Stimulated activated CD8-positive, alpha-beta memory T cell treated with anti-CD3 and anti-CD28 coated beads, Interleukin-12 subunit alpha, Interleukin-12 subunit beta, amount 100 ng/mL, for 4 hours (primary cell): ENCODE measurements at places on chromosomes 4 and X.

DNA sequence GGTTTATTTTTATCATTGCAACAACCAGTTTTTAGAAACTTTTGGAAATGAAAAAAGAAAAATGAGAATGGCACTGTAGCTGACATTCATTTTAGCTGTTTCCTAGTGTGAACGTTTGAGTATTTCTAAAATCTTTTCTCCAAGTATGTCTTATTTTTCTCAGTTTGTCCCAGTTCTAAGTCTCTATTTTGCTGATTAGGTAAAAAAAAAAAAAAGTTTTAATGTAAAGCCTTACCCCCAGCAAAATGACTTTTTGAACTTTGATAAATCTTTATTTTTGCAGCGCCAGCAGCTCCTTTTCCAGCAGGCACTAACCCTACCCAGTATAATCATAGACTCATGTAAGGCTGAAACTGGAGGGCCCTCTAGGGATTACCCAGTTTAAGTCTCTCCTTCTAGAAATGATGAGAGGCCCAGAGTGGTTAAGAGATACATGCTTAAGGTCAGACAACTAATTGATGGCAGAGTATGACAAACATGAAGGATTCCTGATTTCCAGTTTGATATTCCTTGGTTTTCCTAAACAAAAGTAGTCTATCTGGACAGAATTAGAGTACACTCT lies 84.3 kb upstream of the SLC4A4 start:
- DNase-seq, result no peak

DNA sequence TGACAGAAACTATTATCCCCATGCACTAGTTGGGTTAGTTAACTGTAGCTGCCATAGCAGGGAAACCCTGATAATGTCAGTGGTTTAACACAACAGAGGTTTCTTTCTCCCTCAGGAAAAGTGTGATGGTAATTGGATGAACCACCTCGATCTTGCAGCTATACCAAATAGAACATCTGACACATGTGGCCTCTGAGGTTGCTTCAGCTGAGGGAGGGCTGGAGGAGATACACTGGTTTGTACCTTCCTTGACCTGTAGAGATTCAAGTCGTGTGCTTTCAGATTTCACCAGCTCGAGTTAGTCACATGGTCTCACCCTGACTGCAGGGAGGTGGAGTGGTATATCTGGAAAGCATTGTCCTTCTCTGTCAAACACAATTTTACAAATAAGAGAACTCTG lies 147.2 kb upstream of the SFRP2 start:
- DNase-seq, result no peak

- DNase-seq, result no peak
Measured at GRCh38 chrX:122552286-122552800, 631.7 kb upstream of the GRIA3 start.

- no peak for DNase-seq
Measured at GRCh38 chr4:21001490-21001889, 301.2 kb downstream of the PACRGL start.

- no peak for DNase-seq
Measured at GRCh38 chr4:2132438-2132837, 73.3 kb downstream of the NAT8L start.

GRCh38 chrX:45622042-45622423 lies 421.4 kb upstream of the DIPK2B start:
- no peak for DNase-seq

- no peak for DNase-seq
Measured at GRCh38 chr4:88422403-88422802, 34.5 kb upstream of the HERC5 start.

DNA sequence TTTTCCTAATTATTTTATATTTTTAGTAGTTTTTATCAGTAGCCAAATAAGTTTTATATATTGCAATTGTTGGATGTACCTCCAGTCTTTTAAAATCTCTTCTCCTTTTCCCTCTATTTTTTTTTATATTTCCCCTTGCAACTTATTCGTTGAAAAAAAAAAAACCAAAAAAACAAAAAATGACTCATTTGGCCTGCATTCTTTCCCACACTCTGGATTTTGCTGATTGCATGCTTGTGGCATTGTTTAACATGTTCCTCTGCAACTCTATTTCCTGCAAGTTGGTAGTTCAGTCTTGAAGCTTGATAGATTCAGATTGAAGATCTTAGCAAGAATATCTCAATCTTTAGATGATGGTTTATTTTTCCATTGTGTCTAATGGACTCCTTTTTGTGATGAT lies 260.6 kb upstream of the BOD1L1 start:
- no peak for DNase-seq

- no peak for DNase-seq
Measured at GRCh38 chrX:31185884-31186283, 114.0 kb upstream of the FTHL17 start.

DNA sequence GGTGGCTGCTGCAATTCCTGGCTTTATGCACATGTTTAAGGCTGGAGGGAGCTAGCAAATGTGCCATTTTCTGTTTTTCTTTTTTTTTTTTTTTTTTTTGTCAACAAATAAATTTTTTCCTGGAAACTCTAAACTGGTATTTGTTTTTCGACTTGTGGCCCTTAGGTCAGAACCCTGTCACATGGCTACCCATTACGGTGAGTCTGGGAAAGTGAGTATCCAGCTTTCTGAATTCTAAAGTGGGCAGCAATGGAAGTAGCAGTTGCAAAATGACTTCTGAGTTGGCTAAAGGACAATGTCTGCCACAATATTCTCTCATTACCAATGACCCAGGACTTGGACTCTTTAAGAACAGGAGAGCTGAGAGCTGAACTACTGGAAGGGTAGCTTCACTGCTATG lies 225.1 kb upstream of the CENPE start:
- DNase-seq, result no peak

DNA sequence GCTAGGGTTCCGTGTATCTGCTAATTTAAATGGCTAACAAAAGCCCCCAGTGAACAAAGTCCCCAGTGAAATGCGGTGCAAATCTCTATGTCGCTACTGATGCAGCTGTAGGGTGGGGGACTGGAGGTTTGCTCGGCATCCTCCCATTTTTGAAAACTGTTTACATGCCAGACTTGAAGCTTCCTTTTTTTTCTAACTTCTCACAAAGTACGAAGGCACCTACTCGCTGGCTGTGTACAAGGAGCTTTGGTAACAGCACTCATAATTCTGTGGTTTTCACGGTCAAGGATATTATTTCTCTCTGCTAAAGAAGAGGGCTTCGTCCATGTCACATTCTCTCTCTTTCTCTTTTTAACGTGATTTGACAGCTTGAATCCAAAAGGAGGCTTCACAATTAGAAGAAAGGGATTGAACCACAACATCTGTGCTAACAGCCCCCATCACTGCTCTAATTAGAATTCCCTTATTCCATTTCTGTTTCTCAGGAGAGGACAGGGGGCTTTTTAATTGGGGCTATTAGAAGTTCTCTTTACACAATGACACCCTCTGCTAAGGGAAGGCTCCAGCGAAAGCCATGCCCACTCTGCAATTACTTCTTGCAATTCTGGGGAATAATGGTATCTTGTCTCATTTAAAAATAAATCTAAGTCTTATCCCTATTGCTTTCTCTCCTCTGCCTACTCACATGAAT lies 46.7 kb downstream of the TMEM156 start:
- DNase-seq, result no peak

GRCh38 chrX:128622296-128622695 lies 570.1 kb upstream of the ACTRT1 start:
- DNase-seq, result no peak

GRCh38 chrX:80812176-80812575 lies 2.5 kb upstream of the BRWD3 start:
- DNase-seq, result no peak

DNA sequence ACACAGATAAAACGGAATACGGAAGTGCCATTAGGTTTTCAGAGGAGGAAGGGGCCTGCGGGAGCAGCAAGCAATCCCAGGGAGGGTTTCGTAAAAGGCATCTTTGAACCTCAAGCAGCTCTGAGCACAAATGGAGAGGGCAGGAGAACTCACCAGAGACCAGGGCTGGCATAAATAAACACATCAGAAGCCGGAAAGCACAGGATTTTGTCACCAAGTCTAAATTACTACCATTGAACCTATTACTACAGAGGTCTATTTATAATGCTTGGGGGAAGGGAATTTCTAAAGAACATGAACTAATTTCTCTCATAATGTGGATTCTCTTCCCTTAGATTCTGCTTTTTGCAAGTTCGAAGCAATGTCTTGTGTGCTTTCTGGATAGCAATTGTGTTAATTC lies 39.6 kb upstream of the MBTPS2 start:
- DNase-seq, result no peak

GRCh38 chr4:167183036-167183435 lies 51.3 kb downstream of the SPOCK3 start:
- no peak for DNase-seq

- DNase-seq, result no peak
Measured at GRCh38 chr4:70449220-70449619, 22.8 kb upstream of the MUC7 start.

- DNase-seq, result no peak
Measured at GRCh38 chrX:72306851-72307645, 1.3 kb upstream of the CITED1 start.

GRCh38 chrX:135389243-135389642 lies 32.5 kb upstream of the SMIM10L2A start:
- no peak for DNase-seq

GRCh38 chrX:100829730-100830129 lies 9.5 kb downstream of the CSTF2 start:
- DNase-seq, result no peak

DNA sequence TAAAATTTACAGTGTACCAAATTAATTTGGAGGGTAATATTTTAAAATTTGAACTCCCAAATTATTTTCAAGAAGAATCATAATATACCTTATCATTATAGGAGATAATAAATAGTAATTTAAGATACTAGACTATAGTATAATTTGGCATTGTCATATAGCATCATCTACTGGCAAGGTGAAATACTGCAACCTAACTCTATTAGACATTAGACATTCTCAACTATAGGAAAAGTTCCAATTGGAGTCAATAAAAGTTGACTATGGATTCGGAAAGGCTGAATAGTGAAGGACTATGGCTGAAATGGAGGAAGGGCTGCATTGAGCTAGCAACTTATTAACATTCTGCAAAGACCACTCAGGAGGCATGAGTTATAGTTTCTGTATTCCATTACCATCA lies 113.0 kb downstream of the PRDM5 start:
- no peak for DNase-seq

- DNase-seq, result no peak
Measured at GRCh38 chr4:151992332-151993154, 231.7 kb upstream of the GATB start.

DNA sequence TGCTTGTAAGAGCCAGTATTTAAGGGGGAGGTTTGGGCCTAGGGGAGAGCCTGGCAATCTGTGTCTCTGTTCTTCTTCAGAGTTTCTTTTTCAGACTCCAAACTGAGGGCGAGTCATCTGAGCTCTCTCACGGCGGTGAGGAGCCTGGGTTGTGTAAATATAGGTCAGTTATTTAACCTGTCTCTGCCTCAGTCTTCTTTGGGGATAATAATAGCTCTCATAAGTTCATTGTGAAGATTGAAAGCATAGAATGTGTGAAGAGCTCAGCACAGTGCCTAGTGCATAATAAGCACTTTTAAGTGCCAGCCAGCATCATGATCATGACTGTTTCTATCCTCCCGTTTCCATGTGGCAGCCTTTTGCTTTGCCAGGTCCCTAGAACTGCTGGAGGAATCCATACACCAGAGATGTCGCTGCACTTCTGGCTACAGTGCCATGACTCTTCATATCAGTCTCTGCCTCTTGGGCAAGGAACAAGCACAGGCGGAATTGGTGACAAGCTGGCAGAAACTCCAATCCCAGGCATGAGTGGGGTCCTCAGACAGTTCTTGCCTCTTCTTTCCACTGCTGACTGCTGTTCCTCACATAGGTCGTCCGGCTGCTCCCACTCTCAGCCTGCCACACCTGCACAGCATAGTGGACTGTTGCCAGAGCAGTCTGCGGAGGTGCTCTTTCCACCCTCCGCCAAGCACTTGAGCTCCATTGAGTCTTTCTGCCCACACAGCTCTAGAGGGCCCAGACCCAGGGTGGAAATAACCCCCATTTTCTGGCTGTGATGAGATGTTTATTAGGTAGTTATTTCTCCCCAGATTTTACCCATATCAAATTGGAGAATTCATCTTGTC lies 103.7 kb upstream of the MAML3 start:
- DNase-seq, result no peak

- DNase-seq, result no peak
Measured at GRCh38 chrX:153398275-153398960, 2.7 kb downstream of the PNMA6E start.

DNA sequence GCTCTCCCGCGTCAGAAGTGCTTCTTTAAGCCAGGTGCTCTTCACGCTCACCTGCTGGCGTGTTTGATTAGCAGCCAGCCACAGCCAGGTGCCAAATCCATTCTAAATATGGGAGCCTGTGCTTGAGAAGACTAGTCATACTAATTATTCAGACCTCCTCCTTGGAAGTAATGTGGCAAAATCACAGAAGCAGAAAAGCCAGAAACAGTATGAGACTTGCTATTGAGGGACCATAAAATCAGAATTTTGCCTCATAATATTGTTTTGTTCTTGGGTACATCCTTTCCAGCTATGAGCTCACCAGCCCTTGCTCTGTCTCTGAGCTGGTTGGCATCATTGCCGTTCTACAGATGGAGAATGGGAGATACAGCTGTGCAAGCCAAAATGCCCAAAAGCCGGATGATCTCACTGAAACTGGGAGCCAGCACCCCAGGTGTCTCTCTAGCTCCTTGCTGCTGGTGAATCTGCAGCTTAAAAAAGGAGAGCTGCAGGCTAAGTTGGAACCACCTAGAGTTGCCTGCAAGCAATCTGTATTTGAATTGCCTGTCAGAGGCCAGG lies 205.4 kb downstream of the SHROOM3 start:
- DNase-seq, result no peak

GRCh38 chr4:56859841-56860240 lies 38.3 kb upstream of the SPINK2 start:
- DNase-seq, result no peak

DNA sequence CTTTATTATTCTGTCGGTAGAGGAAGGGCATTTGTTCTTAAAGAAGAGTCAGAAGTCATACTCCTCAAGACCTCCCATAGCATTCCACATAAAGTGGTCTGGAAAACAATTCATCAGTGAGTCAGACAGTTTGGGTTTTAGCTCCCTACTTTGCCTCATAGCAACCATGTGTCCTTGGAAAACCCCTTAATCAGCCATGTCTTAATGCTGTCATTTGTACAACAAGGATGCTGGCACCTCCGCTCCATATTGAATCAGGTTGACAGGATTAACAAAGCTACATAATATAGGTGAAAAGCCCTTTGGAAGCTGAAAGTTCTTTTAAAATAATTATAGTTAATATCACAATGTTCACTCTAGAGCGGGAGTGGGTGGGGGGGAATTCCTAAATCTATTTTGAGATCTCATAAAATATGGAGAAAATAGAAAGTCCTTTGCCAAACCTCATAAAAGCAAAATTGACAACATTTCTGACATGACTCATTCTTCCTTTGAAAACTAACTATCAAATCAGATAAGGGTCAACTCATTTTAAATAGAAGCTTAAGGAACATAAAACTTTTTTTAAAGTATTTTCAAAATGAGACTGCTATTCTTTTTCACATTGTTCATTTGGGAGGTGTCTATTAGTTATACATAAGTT lies 37.3 kb upstream of the GUCY1A1 start:
- no peak for DNase-seq

DNA sequence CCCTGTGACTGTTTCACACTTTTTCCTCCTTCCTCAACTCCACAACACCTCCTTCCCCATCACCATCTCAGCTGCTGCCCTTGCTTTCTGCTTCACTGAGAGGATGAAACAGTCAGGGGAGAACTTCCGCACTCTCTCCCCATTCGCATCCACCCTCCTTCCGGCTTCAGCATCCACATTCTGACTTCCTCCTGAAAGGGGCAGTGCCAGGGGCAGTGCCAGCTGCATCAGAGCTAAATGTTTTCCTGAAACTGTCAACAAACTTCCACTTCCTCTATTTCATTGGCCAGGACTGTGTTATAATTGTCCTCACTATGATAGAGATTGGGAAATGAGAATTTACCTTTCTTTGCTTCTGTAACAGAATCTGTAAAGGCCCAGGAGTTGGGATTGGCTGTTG lies 18.2 kb upstream of the RASL11B start:
- DNase-seq, result no peak
